ENCODE measurements at places on chromosomes 7 and 10. TPM values are rescaled to one million over a fixed set of nuclear protein-coding genes. Genes with fewer than 3 reads are reported as not detected.

Gene CCSER2
- 115 TPM for total RNA-seq

DNA sequence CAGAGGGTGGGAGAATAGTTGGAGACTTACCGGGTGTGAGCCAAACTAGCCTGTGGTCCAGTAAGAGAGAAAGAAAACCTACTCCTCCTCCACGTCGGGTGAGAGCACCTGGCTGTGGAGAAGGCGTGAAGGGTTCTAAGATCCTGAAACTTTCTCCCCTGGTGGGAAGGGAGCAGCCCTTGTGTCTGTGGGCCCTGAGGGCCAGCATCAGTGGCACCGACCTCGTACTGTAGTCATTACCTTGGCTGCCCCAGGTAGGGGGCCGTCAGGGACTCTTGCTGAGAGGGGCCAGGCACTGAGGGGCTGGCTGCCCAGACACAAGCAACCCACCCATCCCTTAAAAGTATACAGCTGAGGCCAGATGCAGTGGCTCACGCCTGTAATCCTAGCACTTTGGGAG is 69.5 kb upstream of the LOXL4 start:
- no peak for DNase-seq

Gene PRKCQ
- 61.3 TPM for total RNA-seq

DNA sequence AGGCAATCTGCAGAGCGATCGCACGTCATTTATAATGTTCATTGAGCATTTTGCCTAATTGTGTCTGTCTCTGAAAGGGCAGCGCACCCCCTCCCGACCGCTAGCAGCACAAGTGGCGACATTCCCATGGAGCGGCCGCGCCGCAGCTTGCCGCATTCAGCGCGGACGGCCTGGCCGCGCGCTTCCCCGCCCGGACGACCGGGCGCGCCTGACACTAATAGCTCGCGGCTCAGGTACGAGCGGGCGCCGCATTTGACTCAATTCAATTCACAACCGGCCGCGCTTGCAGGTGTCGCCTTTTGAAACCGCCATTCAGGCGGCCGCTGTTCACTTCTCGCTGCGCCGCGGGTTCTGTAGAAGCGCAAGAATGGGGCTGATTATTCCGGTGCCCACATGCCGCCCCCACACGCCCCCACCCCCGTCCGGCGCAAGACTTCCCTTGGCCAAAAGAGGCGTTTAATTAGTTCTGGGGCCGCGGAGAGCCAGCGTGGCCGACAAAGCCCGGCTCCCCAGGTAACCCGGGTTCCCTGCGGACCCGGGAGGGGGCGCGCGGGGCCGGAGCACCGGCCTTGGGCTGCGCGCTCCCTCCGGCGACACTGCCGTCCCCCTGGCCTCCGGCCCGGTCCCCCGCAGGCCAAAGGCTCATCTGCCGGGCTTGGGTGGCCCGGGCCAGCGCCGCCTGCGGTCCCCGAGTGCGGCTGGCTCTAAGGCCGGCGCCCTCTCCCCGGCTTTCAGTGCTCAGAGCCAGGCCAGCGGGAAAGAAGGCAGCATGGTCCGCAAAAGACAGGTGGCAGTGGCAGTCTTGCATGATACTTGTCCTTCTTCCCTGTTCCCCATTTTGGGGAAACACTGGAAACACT is 18.7 kb upstream of the PTF1A start:
- no peak for DNase-seq

Gene RBP4
- 1.3 TPM for total RNA-seq

Gene FFAR4
- total RNA-seq = not detected

Gene CHST15
- 1.3 TPM for total RNA-seq

GRCh38 chr7:66323114-66323796 is 118.1 kb downstream of the TPST1 start:
- DNase-seq = no peak

Gene PAX4
- not detected for total RNA-seq

DNA sequence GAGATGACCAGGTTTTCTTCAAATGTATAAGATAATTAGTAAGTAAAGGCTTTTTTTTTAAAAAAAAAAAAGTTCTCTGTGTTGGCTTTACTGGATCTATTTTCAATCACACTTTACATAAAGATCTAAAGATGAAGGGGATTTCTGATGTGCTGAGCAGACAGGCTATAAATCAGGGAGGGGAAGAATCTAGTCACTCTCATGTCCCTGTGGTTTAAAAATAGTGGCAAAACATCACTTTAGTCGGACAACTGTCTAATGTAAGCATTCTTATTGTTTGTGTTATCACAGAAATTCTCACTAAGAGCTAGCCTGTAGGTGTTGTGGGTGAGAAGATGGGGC is 132.7 kb downstream of the ICA1 start:
- DNase-seq = no peak

GRCh38 chr7:80014511-80014910 is 120.1 kb upstream of the GNAI1 start:
- DNase-seq = no peak

Gene MBL2
- not detected for total RNA-seq

- no peak for DNase-seq
Measured at GRCh38 chr7:20794676-20795075, 8.0 kb upstream of the SP8 start.

- DNase-seq = peak; percentile 42
Measured at GRCh38 chr7:27179503-27180430, 5.3 kb downstream of the HOXA11 start.

- DNase-seq = no peak
Measured at GRCh38 chr7:9955138-9955537, 1018.5 kb upstream of the PHF14 start.

DNA sequence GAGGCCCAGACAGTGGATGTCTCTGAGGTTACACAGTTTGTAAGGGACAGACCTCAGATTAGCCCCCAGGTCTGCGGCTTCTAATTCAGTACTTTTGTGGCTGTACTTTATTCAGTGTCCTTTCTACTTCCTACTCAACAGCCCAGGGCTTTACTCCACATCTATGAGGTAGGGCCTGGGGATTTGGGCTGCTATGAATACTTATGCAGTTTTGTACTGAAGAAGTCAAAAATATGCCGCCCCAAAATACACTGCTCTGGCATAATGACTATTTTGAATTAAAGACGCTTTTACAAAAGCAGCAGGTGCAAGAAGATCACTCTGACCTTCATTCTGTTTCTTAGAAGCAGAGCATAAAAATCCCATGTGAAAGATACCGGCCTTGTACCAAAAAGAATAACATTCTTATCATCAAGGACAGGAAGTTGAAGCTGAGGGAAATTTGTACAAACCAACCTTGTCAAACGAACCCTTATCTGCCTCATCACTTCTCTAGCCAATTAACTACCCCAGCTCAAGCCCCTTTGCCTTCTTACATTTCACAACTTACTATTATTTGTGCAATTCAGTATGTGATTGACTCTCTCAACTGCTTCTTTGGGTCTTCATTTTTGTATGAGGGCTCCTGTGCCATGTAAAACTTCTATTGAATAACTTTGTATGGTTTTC is 26.1 kb upstream of the TRUB1 start:
- no peak for DNase-seq

DNA sequence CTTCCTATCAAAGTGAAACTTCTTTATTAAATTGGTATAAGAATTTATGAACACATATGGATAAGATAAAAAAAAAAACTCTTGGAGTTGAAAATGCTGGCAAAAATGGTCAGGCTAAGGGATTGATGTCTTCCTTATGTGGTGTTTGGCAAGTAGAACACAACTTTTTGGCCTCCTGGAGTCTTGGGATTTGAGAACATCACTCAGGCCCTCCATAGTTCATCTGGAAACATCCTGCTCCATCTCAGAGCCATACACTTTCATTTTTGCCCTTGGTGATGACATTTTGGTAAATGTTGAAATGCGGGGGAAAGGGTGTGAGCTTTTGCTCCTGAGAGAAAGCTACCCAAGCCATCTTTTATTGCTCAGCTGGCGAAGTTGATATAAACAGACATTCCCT is 27.5 kb upstream of the BTBD16 start:
- DNase-seq = no peak

DNA sequence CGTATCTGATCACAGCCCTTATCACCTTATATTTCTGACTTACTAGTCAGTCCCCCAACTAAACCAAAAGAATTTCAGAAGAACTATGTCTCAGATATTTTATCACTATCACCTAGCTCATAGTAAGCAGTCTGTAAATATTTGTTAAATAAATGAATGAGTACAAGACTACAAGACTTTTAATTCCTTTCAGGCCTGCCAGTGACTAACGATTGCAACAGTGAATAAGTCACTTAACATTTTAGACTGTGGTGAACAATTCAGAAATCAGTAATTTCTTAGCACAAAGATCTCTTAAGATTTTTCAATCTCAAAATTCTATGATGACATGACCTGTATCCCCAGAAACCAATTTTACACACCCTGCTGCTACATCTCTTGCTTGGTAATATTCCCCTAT is 162.2 kb downstream of the IMMP2L start:
- DNase-seq = no peak

Gene GSTO2
- total RNA-seq = 2.4 TPM

- DNase-seq = no peak
Measured at GRCh38 chr10:68895041-68895440, 6.1 kb upstream of the DDX50 start.

- no peak for DNase-seq
Measured at GRCh38 chr10:24708081-24708480, 15.6 kb downstream of the ARHGAP21 start.

GRCh38 chr10:45817130-45817859 is 30.0 kb downstream of the AGAP4 start:
- no peak for DNase-seq

DNA sequence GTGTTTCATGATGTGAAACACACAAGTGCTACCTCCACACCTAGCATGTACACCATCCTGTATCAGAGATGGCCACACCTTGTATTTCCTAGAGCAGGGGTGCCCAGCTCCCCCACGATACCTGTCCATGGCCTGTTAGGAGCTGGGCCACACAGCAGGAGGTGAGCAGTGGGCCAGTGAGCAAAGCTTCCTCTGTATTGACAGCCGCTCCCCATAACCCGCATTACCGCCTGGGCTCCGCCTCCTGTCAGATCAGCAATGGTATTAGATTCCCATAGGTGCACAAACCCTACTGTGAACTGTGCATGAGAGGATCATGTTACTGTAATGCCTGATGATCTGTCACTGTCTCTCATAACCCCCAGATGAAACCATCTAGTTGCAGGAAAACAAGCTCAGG is 145.6 kb upstream of the RNF32 start:
- DNase-seq = no peak

- no peak for DNase-seq
Measured at GRCh38 chr10:93703066-93703465, 674 bp upstream of the FRA10AC1 start.

- DNase-seq = no peak
Measured at GRCh38 chr10:103936022-103936421, 18.0 kb upstream of the STN1 start.

DNA sequence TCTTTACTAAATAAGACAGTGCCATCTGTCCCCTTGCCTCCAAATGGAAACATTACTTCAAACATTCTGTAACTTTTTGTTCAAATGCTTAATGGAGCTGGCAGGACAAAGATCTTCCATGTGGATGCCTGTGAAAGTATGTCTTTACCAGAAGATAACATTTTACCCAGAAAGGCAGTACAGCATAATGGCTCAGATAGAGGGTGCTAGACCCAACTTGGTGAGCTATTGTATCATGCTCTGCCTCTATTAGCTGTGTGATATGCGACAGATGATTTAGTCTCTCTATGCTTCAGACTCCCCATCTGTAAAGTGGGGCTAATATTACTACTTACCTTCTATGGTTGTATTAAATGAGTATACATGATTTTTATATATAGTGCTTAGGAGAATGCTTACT is 8.8 kb upstream of the SMKR1 start:
- no peak for DNase-seq

- DNase-seq = no peak
Measured at GRCh38 chr10:133372507-133372906, 647 bp downstream of the ECHS1 start.

- DNase-seq = no peak
Measured at GRCh38 chr7:1752771-1753563, 82.9 kb downstream of the ELFN1 start.

GRCh38 chr7:132436121-132436520 is 140.1 kb downstream of the PLXNA4 start:
- no peak for DNase-seq

GRCh38 chr7:42699380-42700178 is 212.3 kb downstream of the C7orf25 start:
- no peak for DNase-seq

- no peak for DNase-seq
Measured at GRCh38 chr10:100709146-100710082, 36.0 kb upstream of the PAX2 start.

Gene TAS2R41
- total RNA-seq = 0.93 TPM

Gene TWIST1
- 0.16 TPM for total RNA-seq

DNA sequence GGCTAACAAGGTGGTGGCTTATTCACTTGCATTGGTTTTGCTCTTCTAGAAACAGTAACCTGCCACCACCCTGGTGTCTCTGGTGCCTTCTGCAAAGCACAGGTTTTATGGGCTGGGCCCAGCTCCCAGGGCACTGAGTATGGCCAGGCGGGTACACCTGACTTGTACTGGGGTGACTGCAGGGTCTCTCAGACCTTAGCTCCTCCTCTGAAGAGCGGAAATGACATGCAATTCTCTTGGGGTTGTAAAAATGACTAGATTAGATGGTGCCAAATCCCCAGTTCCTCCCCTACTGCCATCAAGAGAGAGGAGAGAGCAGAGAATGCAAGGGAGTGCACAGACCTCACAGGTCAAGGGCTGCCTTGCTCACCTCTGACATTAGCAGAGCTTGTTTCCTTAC is 14.7 kb downstream of the ESYT2 start:
- DNase-seq = peak; percentile 74

DNA sequence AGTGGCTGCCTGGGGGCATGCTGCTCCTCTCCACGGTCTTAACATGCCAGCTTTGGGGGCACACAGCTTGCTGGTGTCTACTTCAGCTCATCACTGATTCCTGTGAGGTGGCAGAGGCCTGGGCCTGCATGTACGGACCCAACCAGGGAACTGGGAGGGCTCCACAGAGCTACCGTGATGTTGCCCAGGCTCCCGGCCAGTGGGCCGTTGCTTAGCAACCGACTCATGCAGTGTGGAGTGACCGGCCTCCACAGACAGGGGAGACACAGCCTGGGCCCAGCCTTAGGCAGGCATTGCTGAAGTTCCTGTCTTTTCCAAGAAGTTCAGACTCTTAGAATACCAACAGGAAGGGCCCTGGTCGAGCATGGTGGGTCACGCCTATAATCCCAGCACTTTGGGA is 25.8 kb upstream of the SH2B2 start:
- no peak for DNase-seq

DNA sequence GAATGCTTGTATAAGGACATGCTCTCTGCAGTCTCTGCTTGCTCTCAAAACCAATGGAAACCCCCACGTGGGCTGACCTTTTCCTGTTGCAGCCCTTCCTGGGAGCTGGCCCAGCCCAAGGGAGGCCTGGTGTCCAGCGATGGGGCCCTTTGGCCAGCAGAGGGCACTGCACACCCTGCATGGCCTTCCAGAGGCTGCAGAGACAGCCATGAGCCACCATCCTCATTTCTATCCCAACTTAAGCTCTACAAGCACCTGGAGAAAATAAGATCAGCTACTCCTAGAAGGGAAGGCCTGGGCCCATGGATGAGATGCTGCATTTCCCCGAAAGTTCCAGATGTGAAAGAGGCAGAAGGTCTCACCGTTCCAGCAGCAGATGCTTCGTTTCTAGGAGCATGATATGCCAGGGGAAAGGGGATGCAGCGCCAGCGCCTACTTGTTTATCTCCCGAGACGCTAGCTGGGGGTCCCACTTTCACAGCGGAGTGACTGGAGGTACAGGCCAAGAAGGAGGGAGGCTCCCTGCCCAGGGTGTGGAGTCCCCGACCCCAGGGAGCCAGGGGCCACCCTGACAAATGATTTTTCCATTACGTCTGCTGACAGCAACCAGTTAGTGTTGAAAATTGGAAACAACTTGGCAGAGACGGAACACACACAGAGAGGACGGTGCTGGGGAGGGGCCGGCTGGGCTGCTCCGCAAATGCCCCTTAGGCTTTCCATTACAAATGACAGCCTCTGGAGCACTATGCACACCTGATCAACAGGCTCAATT is 106.4 kb downstream of the ZRANB1 start:
- peak; percentile 20 for DNase-seq

Data from T-cell (primary cell).